ENCODE measurements at places on chromosomes 1 and 21.
A peak's percentile ranks its signal among the peaks of the same experiment; 100 is the strongest.

- no peak for DNase-seq
Measured at GRCh38 chr1:24089743-24090555, 22.0 kb downstream of the MYOM3 start.

DNA sequence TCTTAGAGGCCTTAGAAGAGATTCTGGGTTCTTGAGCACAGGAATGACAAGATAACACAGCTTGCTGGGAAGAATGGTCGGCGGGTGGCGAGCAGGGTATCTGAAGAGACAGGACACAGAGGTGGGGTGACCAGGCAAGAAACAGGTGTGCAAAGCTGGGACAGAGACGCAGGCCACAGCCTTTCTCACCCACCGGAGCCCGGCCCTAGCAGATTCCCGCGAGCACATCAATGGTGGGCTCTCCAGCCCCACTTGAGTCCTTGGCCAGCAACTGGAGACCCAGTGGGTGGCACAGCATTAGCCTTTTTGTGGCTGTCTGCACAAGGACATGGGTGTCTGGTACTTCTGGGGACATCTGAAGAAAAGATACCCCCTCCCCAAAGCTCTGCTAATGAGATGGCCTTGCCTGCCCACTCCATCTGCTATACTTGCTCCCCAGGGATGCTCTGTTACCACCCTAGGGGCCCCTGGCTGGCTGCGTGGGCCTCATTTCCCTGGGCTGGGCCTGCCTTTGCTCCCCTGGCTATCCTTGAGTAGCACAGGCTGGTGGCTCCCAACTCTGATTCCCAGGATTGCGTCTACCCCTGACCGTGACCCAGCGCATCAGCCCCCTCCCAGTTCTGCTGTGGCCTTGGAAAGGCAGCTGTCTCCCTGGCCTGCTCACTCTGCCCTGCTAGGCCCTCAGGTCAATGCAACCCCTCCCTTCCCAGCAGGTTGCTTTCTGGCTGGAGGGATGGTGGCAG, 127.2 kb upstream of the ADAR start:
- no peak for DNase-seq

- DNase-seq = no peak
Measured at GRCh38 chr1:2214541-2215241, 13.4 kb upstream of the SKI start.

- DNase-seq = no peak
Measured at GRCh38 chr1:203692565-203693470, 66.2 kb downstream of the ATP2B4 start.

GRCh38 chr1:31991182-31991581, 22.5 kb upstream of the KHDRBS1 start:
- no peak for DNase-seq

DNA sequence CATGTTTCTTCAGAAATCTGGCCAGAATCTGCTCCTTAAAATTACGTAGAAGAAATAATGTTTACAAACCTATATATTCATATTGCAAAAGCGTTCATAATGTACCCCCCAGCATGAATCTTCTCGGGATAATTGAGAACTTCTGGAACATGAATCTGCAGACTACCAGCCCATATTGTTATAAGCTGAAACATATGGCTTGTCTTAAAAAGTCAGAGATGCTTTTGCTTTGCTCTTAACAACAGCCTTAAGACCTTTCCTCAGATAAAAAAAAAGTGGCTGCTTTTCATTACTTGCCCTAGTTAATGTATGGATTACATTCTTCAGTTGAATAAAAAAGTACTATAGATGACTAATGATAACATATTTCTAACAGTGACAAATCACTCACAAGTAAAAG, 15.0 kb upstream of the ZZZ3 start:
- no peak for DNase-seq

- DNase-seq = no peak
Measured at GRCh38 chr21:26079366-26079765, 91.2 kb downstream of the APP start.

DNA sequence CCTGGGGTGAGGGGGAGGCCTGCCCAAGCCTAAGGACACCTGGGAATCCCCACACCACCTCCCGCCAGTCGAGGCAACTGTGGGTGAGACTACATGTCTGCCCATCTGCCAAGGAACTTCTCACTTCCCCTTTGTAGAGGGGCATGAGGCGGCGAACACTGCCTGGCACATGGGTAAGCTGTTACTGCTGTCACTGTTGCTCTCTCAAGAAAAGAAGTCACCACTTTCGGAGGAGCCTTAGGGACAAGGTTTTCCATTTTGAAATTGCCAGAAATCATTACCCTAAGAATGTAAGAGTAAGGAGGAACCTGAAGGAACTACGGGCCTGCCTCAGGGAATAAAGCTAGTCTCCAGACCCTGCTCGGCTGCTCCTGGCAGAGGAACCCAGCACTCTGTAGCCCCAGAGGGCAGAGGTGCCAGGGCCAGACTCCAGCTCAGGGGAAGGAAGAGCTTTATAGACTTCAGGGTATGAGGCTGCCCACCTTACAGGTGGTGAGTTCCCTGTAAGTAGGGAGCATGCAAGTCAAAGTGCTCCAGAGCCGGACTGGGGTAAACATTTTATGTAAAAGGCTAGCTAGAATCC, 23.3 kb downstream of the SLC2A1 start:
- no peak for DNase-seq

GRCh38 chr1:8004803-8005573, 21.1 kb downstream of the ERRFI1 start:
- no peak for DNase-seq

GRCh38 chr1:79679916-79680315, 673.4 kb upstream of the ADGRL4 start:
- no peak for DNase-seq

GRCh38 chr1:52189898-52190480, 48.1 kb downstream of the ZFYVE9 start:
- no peak for DNase-seq

DNA sequence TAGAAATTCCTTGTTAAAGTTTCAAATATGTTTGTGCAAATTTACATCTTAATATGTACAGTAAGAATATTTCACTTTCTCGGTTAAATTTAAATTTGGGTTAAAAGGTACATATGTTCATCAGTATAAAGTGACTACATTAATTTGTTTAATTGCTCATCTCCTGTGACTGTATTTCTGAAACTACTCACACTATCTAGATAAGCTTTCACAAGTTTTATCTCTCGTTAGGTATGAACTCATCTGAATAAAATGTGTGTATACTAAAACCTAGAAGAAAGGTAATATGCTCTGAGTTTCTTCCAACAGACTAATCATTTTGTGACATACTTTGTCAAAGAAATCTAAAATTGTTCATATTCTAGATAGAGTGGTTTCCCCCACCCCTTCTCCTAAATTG, 150.7 kb downstream of the PATJ start:
- DNase-seq = no peak

GRCh38 chr1:145953861-145954260, 4.0 kb downstream of the LIX1L start:
- no peak for DNase-seq

DNA sequence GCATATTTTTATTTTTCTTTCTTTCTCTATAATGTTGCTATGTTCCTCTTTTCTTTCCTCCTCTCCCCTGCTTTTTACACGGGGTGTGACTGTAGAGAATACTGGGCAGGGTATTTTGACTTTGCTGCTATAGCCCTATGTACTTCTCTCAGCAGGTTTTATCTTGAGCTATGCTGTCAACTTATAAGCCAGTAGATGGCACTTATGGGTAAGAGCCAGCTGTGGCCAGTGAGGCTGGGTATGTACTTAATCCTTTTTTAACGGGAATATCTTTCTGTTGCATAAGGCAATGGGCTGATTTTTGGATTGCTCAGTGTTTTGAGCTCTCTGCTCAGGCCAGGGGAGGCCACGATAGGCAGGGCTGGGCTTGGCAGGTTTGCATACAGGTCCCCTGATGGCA, 99.0 kb downstream of the KCNK2 start:
- DNase-seq = no peak

DNA sequence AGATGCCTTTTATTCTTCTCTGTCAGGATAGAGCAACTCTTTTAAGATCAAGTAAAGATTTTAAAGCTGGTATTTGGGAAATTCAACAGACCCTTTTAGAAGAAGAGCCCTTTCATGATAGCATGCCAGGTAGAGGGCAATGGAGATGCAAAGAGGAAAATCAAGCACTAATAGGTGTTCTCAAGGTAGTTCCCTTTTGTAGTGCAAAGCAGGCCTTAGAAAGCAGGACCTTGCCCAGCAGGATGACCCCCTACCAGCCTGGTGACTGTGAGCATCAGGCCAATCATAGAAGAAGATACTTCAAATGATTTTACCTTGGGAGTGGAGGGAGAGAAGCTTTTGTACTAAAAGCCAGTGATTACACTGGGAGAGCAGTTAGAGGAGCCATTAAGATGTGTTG, 381.4 kb upstream of the ZRANB2 start:
- no peak for DNase-seq

- no peak for DNase-seq
Measured at GRCh38 chr1:67619080-67619479, 65.9 kb upstream of the GADD45A start.

- no peak for DNase-seq
Measured at GRCh38 chr1:20028726-20029125, 41.3 kb upstream of the PLA2G5 start.

DNA sequence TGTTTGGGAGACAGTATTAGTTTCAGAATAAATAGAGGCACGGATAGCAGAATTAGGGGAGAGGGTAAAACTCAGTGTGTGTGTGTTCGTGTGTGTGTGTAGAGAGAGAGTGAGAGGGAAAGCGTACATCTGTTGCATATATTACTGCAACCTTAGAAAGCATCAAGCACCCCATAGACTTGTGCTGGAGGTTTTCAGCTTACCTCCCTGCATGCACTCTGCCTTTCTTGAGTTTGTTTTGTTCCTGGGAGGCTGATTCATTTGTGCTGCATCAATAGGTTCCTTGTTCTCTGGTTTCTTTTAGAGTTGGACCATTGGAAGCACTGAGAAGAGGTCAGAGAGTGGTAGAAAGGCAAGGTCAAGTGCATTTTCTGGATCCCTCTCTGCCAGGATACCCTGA, 104.4 kb upstream of the KCNK1 start:
- no peak for DNase-seq

- DNase-seq = no peak
Measured at GRCh38 chr21:25907573-25908275, 173.0 kb downstream of the GABPA start.

DNA sequence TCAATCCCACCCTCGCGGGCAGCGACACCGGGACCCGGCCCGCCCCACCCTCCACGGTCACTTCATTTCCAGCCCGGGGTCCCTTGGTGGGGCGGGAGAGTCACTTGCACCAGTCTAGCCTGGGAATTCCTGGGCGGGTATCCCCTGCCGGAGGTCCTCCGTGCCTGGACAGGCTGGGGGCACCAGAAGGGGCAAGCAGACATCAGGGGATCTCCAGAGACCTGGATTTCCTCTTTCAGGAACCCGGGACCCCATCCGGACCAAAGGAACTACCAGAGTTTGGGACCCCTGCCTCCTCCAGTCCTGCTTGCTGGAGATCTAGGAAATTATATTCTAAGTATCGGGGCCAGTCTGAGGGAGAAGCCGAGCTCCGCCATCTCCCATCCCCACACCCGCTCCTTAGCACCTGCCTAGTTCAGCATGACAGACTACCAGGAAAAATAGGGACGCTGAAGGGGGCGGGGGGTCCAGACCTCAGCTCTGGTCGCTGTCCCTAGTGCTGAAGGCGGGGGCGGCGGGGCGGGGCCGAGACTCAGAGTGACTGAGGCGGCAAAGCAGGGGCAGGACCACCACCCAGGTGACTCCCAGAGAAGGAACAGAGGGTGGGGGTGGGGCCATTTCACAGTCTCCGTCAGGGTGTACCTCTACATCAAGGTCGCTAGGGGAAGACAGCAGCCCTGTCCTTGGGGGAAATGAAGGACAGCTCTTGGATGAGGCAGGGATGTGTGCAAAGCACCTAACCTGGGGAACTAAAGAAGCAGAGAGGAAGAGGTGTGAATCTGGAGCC, 832 bp downstream of the HCN3 start:
- DNase-seq = peak; percentile 9

- DNase-seq = no peak
Measured at GRCh38 chr1:218669431-218669830, 324.3 kb downstream of the TGFB2 start.

DNA sequence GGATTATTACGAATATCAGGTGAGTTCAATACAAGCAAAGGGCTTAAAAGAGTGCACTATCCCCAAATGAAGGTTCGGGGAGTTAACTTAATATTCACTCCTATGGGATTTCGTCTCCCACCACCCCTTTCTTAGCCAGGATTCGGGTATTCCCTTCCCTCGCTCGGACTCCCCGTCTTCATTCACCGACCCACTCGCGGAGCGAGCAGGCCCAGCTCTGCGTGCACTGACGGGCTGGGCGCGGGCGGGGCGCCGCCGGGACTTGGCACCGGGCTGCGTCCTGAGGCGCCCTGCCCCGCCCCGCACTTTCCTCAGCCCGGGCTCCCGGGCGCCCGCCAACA, 7.7 kb upstream of the MPZL1 start:
- DNase-seq = no peak

- no peak for DNase-seq
Measured at GRCh38 chr1:211616231-211616964, 37.4 kb upstream of the SLC30A1 start.

GRCh38 chr1:216081445-216081844, 341.8 kb downstream of the USH2A start:
- peak; percentile 15 for DNase-seq

DNA sequence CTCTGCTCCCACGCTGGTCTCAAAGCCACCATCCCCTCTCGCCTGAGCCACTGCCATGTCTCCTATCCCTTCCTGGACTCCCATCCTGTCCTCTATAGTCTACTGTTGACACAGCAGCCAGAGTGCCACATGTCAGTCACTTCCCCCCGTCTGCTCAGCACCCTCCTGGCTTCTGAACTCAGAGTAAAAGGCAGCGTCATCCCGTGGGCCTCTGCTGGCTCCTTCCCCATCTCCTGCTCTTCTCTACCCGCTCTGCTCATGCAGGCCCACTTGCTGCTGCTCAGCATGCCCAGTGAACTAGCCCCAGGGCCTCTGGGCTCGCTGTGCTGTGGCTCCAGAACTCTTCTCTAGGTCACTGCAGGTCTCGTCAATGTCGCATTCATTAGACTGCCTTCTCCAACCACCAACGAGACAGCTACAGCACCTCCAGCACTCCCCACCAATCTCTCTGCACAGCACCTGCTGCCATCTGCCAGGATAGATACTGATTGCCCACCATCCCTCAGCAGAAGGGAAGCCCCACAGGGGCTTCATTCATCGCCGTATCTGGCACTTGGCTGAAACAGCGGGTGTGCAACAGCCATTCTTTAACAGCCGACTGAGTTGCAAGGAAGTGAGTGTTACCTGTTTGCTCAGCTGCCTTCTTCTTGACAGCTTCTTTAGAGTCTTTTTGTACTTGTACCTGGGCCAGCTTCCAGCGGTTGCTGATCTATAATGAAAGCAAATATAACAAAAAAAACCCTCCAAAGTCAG, 11.8 kb upstream of the SRM start:
- DNase-seq = peak; percentile 18

- no peak for DNase-seq
Measured at GRCh38 chr1:92833840-92834239, 2.0 kb downstream of the RPL5 start.

- DNase-seq = no peak
Measured at GRCh38 chr1:155744711-155745283, 55.9 kb downstream of the DAP3 start.

All from NCI-H774 (cell line).